ENCODE measurements at places on chromosomes 6 and 20.
A peak's percentile ranks its signal among the peaks of the same experiment; 100 is the strongest.

- DNase-seq = no peak
Observed at GRCh38 chr6:162862941-162863340, 135.2 kb downstream of the PACRG start.

- DNase-seq = peak; percentile 51
Observed at GRCh38 chr6:4210629-4211419, 75.4 kb upstream of the ECI2 start.

- DNase-seq = peak; percentile 88
Observed at GRCh38 chr6:37207903-37208456, 38.0 kb downstream of the PIM1 start.

GRCh38 chr6:21587961-21588480, 5.5 kb upstream of the SOX4 start:
- DNase-seq = peak; percentile 98

- no peak for DNase-seq
Observed at GRCh38 chr20:5980720-5981538, 30.5 kb downstream of the MCM8 start.

DNA sequence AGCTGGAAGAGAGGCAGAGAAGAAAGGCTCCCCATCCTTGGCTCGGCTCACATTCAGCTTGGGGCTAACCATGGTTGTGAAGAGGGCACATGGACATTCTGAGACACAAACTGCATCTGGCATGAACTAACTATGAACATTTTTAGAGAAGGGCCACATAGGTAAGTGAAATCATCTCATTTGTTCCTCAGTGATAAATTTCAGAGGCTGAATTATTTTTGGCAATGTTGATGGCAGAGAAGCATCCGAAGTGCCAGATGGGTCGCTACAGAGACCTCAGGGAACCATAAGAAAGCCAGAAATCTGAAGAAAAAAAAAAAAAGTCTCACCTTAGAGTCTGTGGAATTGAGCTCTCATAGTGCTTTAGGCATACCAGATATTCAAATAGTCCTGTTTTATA, 49.2 kb upstream of the FABP7 start:
- no peak for DNase-seq

DNA sequence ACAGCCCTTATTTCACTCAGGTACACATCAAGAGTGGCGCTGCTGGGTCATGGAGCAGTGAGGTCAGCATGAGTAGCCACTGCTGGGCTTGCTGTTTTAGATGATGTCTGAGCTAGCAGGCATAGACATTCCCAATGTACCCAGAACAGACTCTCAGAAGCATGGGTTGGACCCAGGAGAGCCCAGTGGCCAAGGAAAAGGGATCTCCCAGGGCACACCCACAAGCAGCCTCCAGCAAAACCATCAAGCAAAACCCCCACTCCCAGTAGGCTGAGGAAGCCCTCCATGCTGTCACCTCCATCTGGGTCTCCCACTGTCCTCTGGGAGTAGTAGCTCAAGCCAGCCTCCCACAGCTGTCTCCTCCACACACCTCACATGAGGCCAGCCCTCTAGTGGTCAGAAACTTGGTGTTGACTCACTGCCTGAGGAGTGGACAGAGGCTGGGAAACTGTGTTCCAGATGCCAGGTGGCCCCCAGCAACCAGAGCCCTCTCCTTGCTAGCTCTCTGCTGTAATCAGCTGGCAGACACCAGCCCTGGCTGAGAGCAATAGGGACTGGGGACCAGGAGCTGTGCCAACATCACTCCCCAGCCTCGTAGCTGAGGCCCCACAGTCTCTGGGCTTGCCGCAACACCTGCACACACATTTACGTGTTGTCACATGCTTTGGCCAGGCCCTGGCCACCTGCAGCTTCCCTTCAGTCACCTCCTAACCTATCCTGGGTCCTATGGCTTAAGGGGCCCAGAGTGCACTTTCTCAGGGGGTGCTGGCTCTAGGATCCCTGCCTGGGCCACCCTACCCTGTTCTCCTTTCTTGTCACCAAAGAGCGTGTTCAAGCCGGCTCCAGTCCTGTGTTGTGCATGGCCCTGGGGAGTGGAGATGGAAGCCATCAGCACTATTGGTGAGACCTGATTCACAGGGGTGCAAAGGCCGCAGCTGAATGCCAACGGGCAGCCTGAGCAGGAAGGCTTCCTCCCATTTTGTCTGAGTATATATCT, 1.9 kb upstream of the AP5S1 start:
- peak; percentile 94 for DNase-seq

DNA sequence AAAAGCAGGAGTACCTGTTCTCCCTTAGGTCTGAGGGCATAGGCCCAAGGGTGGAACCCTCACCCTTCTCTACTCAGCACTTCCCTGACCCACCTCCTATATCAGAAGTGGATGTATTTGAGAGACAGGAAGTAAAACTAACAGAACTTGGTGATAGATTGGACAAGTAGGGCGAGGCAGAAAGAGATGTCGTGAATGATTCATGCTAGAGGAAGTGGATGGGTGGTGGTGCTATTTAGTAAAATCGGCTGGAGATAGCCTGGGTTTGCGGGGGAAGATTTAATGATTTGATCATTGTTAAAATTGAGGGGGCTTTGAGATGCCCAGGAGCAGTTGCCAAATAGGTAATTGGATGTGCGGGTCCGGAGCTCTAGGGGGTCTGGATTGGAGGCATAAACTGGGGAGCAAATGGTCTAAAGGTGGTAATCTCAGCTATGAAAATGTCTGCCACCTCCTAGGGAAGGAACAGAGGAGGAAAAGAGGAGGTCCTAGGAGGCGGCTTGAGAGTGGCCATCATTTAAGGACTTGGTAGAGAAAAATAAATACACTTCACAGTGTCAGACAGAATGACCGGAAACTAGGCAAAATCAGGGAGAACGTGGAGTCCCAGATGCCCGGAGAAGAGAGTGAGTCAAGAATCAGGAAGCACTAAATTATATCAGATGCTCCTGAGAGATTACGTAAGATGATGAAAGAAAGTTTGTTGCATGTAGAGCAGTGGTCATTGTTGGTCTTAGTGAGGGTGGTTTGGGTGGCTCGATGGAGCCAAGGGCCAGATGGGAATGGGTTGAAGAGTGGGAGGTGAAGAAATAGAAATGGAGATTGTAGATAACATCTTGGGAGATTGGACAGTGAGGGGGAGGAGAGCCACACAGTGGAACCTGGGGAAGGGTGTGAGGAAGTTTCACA, 142.0 kb downstream of the CEP57L1 start:
- no peak for DNase-seq

GRCh38 chr6:138977646-138978167, 10.3 kb downstream of the REPS1 start:
- DNase-seq = peak; percentile 41

DNA sequence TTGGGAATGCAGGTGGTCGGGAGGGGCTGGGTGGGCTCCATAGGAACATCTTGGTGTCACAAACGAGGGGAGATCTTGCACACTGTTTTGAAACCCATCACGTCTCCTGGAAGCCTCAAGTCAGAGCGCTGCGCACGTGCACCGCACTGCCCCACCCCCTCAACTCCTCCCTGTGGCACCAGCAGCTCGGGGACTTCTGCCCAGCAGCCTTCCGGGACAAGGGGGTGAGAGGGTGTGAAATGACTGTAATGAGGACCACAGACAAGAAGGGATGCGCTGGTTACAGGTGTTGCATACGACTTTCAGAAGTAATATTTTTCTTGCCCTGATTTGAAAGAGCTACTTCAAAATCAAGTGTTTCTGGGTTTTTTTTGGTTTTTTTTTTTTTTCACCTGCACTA, 60.3 kb downstream of the FOXC1 start:
- DNase-seq = no peak
